Germinal center (tissue), 1 donor: ENCODE measurements at places on chromosomes 13 and 19.

GRCh38 chr13:107170270-107170931 is 602.5 kb upstream of the ARGLU1 start:
- no peak for DNase-seq

DNA sequence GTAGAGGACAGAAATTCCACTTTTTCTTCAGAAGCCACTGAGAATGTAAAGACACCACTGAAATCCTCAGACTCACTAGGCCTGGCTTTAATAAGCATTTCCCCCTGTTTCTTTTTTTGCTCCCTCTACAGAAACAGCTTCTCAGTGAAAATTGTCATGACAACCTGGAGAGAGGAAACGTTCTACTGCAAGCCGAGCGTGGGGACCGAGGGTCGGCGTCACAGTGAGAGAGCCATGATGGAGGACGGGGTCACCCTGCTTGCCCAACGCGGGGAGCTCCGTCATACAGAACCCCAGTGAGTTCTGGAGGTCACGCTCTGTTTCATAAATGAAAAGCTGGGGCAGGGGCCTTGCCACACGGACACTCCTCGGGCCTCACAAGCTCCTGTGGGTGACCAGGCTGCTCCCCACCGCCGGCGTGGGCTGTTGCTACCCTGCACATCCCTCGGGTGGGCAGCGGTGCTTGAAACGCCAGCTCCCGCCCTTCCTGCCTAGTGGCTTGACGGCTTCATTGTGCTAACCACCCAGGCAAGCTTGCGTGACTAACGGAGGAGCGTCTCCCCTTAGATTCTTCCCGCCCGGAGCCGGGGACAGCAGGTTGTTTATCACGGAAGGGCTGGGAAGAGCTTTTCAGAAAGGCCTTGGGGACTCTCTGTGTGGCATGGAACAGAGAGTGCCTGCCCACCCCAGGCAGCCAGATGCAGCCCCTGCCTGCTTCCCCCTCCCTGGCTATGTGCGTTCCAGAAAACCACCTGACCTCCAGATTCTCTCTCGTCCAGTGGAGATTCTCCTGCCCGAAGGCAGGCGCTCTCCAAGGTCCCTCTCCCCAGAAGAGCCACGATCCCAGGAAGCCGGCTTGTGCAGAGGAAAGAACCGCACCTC is 153.6 kb downstream of the KATNAL1 start:
- no peak for DNase-seq

- DNase-seq = no peak
Observed at GRCh38 chr19:45195764-45196163, 17.2 kb downstream of the BLOC1S3 start.

- no peak for DNase-seq
Observed at GRCh38 chr19:7637374-7638256, 705 bp downstream of the STXBP2 start.

DNA sequence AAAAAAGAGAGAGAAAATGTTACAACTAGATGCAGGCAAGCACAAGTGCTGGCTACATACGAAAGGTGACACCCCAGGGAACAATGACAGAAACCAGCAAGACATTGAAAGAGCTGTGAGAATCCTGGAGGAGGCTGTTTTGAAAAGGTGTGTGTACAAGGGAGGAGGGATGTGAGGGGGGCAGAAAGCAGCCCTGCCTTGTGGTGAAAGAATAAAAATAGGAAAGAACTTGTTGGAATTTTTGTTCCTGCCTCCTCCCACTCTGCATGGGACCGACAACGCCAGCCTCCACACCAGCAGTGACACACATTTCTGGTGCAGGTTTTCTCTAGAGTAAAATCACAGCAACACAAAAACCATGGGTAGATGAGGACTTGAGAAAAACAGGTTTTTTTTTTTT is 1258.6 kb downstream of the PCDH9 start:
- no peak for DNase-seq

DNA sequence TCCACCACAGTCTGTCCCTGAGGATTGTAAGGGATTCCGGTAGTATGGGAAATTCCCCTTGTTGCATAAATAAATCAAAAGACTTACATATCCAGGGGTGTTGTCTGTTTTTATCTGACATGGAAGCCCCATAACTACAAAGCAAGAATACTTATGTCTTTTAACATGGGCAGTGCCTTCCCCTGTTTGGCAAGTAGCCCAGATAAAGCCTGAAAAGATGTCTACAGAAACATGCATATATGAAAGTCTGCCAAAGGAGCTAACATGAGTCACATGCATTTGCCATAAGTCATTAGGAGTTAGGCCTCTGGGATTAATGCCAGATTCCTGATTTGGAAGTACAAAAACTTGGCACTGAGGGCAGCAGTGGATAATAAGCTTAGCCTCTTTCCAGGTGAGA is 62.1 kb downstream of the ZNF737 start:
- DNase-seq = no peak

- DNase-seq = peak; percentile 99
Observed at GRCh38 chr19:48899781-48900476, at the start of gene NUCB1. TSS of gene NUCB1 (plus strand) at chr19:48900312. CDS start at chr19:48900797, 485 bp downstream.

DNA sequence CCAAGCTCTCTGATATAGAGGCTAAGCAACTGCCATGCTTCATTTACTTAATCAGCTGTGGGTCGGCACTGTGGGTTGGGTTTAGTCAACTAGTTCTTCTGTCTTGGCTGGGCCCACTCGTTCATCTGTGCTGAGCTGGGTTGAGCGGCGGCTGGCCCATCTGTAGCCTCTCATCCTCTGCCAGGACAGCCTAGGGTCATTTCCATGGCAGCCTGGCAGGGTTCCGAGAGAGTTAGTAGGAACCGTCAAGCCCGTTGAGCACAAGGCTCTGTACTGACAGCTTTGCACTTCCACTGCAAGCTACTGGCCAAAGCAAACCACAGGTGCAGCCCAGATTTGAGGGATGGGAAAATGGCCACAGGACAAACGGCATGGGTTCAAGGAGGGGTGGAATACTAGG is 6.6 kb upstream of the ZNF835 start:
- DNase-seq = no peak

- DNase-seq = no peak
Observed at GRCh38 chr13:20398459-20398858, 127.2 kb downstream of the CRYL1 start.

- DNase-seq = no peak
Observed at GRCh38 chr13:29681864-29682263, 86.4 kb upstream of the SLC7A1 start.

DNA sequence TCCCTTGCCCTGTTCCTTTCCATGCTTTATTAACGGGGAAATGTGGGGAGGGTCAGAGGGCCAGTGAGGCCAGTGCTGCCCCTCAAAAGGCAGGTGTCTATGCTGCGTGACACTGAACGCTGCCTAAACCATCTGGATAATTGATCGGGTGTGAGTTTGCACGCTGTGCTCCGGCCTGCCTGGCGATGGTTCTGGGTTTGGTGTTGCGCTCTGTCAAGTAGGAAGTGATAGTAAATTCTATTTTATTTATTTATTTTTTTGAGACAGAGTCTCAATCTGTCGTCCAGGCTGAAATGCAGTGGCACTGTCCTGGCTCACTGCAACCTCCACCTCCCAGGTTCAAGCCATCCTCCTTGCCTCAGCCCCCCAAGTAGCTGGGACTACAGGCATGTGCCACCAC is 86.5 kb downstream of the ATP11A start:
- DNase-seq = no peak

- DNase-seq = no peak
Observed at GRCh38 chr13:80877209-80877943, 536.5 kb upstream of the SPRY2 start.

- no peak for DNase-seq
Observed at GRCh38 chr13:89925107-89925506, 1422.4 kb upstream of the MIR17HG start.

GRCh38 chr13:91529739-91530482 is 131.5 kb downstream of the GPC5 start:
- no peak for DNase-seq

DNA sequence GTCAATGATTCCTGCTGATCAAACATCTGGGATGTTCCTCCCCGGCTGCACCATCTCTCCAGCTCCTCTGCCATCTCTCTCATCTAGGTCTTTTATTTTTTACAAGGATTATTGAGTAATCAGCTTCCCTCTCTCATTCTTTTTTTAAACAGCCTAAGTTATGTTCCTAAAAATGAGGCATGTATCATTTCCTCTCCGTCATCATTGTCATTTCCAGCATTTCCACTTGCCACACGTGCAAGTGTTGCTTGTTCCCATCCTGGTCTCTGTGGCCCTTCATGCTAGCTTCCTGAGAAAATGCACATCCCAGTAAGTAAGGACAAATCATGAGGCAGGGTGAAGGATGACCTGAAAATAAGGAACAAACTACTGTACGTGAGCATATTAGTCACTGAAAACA is 102.7 kb upstream of the POSTN start:
- DNase-seq = no peak

DNA sequence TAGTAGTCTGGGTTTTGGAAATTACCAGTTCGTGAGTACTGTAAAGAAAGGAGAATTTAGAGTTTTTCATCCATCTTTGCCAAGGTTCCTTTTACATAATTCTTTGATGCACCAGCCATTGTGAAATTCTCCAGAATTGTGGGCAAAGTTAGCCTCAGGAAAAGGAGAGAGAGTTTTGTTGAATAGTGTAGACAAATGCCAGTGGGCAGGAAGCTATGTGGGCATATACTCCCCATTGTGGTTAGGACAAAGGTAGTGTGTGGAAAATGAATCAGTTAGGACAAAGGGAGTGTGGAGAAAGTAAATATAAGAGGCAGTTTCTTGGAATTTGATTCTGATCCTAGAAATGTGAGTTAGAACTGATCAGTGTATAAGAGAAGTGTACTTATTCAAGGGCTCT is 67.9 kb downstream of the PCCA start:
- DNase-seq = no peak

DNA sequence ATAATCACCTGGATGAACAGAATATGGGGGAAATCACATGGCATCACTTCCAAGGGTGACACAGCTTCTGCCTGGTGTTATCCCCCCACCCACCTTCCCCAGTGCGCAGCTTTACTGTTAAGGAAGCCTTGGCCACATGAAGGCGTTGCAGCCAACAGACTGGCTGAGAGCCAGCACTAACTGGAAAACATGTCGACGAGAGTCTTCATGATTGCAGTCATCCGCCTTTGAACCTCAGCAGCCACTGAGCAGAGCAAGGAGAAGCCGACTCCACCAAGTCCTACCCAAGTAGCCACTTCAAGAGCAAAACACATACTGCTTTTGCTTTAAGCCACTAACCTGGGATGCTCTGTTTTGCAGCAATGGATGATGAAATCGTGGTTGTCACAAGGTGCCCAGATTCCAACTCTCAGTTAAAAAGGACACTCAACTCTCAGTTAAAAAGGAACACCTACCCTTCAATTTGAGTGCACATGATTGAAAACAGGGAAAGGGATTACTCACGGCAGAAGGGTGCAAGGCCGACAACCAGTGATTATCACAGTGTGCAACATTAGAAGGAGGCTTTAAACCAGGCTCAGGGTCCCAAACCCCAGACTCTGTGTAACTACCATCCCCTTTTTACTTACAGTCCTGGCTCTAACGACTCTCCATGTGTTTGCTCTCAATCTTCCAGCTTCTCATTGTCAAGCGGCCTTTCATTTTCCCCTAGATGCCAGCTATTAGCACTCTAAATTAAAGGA is 149.1 kb downstream of the KLF12 start:
- DNase-seq = no peak

GRCh38 chr19:676339-677105 is at the start of gene FSTL3:
TSS of gene FSTL3 (plus strand) at chr19:676392. CDS start at chr19:676424, 32 bp downstream.
- no peak for DNase-seq

- DNase-seq = no peak
Observed at GRCh38 chr13:22925881-22926747, 254.7 kb upstream of the SGCG start.

GRCh38 chr19:57152921-57153320 is 7.9 kb upstream of the ZIM3 start:
- no peak for DNase-seq

DNA sequence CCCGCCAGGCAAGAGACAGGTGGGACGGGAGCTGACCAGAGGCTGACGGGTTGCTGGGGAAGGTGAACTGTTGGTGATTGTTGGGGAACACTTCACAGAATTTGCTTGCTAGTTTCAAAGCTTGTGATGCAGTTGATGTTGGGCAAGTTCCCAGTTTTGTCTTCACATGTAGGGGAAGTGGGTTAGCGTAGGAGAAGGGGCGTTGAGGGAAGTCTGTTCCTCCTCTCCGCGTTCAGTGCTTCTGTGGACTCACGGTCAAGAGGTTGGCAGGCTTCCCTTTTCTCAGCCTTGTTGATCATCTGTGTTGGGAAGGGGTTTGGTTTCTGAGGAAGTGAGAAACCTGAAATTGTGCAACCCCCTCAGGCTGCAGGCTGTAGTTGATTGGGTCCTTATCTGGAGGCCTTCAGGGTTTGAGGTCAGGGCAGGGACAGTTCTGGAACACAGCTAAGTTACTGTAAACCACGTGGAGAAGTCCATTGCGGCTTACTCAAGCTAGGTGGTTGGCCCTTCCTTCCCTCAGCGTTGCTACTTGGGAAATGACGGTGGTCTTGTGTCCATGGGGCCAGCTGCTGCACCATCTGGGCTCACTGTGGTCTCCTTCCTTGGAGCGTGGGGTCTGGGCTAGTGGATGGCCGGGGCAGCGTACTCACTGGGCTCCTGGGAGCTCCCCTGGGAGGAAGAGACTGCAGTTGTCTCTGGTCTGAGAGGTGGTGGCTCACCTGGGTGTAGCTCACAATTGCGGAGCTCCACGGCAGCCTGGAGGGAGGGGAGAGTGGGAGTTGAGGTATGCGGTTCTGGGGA is 7.5 kb downstream of the RPS9 start:
- DNase-seq = no peak
